ENCODE measurements at places on chromosomes 4 and X.

- peak; percentile 3 for DNase-seq
These were observed 145.7 kb downstream of the VSIG4 start for GRCh38 chrX:65894133-65894532.

- DNase-seq = no peak
These were observed 128.0 kb downstream of the ARHGEF9 start for GRCh38 chrX:63656871-63657580.

DNA sequence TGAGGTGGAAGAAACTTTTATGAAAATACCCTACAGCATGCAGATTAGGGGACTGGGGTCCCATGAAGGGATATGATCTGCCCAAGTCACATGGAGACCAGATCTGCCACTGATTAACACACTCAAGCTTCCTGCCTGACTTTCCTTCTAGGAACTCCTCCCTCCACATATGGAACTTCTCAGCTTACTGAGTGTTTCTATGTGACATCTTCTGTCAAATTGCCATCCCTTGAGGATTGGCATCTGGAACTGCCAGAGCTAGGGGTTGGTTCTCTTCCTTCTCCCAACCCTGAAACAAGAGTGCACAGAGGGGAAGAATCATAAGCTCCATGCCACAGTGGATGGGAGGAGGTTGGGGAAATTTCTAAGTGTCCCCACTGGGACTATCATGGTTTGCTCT is 150.6 kb upstream of the MBNL3 start:
- no peak for DNase-seq

DNA sequence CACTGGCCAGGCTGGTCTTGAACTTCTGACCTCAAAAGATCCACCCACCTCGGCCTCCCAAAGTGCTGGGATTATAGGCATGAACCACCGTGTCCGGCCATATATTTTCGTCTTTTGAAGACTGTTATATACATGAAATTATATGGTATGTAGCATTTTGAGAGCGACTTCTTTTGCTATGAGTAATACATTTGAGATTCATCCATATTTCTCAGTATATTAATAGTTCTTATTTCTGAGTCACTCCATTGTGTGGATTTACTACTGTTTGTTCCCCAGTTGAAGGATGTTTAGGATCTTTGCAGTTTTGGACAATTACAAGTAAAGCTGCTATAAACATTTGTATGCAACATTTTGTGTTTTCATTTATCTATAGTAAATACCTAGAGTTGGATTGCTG is 34.9 kb downstream of the GNL3L start:
- no peak for DNase-seq

GRCh38 chr4:67779631-67780030 is 25.4 kb upstream of the GNRHR start:
- DNase-seq = no peak

- DNase-seq = no peak
These were observed 169.9 kb downstream of the CPE start for GRCh38 chr4:165548702-165549101.

DNA sequence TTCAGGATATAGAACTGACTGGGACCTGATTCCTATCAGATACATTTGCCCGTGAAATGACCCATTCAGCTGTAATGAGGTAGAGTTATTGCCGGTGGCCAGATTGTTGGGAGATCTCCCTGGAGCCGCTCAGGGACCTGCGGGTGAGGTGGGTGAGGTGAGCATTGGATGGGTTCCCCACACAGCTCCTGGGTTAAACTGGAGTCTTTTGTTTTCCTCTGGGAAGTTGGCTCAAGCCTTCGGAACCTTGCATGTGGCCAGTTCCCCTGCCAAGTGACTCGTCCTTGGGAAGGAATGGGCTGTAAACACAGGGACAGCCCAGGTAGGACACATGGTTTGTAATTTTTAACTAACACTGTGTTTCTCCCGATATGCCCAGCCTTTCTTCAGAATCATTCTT is 31.6 kb upstream of the KIT start:
- DNase-seq = no peak

GRCh38 chr4:94032754-94033153 is 174.9 kb upstream of the SMARCAD1 start:
- no peak for DNase-seq

Measured in GM06990 (cell line).